Brain (organoid and tissue), 16 donors: ENCODE measurements at places on chromosomes 2 and 18.

DNA sequence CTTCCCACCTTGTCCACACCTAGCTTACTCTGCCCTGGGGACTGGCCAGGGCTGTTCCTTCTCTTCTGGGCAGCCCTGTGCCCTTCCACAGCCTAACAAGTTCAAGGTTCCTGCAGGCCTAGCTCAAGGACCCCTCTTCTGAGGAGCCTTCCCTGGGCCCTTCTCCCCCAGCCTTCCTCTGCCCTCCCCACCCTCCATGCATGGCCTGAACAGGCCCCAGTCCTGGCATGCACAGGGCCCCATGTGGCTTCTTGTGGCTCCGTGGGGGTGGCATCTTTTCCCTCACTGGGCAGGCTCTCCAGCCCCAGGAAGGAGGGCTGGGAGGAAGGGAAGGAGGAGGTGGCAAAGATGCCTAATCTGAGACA lies 162.9 kb downstream of the CELF4 start:
- no peak for DNase-seq

GRCh38 chr2:46375566-46376125 lies 78.4 kb downstream of the EPAS1 start:
- no peak for DNase-seq

DNA sequence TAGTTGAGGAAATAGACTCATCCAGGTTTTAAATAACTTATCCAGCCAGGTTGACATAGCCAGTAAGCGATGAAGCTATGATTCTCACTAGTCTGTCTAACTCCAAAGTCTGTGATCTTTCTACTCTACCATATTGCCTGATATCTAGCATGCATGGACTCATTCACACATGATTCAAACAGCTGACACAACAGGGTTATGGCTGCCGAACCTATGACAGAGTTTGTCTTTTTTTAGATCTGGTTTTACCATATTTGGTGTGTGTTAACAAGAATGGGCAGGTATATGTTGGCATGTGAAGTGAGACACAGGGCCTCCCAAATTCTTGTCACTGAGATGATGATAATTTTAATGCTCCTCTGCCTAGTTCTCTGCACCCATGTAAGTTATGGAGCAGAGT lies 210.6 kb downstream of the BABAM2 start:
- no peak for DNase-seq

GRCh38 chr2:172220121-172220520 lies 117.4 kb upstream of the DLX2 start:
- DNase-seq, result no peak

DNA sequence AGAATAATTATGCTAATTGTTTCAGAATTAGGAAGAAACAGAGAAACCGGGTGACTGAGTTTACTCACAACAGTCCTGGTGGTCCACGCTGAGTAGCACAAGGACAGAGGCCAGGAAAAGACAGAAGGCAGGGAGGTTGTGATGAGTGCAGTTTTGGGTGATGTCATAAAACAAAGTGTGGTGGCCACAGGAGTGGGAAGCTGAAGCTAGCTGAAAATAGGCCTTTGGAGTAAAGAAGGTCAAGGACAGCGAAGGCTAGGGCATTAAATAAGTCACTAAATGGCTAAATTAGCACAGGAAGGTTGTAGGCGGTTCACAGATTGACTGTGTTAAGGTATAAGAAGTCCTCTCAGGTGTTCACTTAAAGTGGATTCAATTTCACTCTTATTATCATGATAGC lies 120.9 kb upstream of the TTN start:
- no peak for DNase-seq

DNA sequence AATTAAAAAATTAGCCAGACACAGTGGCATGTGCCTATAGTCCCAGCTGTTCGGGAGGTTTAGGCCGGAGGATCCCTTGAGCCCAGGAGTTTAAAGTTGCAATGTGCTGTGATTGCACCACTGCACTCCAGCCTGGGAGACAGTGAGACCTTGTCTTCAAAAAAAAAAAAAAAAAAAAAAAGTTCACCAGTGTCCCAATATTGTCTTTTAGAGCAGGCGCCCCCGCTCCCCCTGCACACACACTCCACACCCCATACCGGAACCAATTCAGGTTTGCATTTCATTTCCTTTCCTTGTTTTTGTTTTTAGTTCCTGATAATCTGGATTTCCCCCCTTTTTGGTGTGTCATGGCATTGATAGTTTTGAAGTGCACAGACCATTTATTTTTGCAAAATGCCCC lies 10.4 kb downstream of the TMEM87B start:
- DNase-seq, result no peak

- no peak for DNase-seq
Measured at GRCh38 chr2:221969830-221970144, 329.0 kb downstream of the PAX3 start.

DNA sequence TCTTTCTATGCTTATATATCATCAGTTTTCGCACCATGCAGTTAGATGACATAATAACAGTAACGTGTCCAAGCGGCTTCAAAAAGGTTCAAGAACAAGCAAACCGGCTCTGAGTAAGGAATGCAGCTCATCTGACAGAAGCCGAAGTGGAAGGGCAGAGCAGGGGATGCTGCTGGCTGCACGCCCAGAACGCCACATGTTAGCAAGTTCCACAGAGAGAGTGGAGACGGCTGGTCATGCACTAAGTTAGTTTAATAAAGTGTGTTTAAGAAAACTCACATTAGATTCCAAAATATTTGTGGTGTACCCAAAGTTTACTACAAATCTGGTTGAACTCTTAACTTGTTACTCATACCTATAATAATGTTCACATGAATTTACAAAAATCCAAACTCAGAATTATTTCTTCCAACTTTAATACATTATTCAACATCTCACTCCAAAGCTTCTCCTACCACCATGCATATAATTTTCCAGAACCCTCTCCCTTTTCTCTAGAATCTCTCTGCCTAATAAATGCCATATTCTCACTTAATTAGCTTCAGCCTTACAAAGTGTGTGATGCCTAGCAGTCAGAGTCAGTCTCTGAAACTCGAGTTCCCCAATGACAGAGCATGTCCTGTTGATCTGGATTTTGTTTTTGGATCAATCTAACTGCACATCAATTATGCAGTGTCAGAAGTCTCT lies 170.0 kb downstream of the DNAH7 start:
- DNase-seq, result peak; percentile 94

DNA sequence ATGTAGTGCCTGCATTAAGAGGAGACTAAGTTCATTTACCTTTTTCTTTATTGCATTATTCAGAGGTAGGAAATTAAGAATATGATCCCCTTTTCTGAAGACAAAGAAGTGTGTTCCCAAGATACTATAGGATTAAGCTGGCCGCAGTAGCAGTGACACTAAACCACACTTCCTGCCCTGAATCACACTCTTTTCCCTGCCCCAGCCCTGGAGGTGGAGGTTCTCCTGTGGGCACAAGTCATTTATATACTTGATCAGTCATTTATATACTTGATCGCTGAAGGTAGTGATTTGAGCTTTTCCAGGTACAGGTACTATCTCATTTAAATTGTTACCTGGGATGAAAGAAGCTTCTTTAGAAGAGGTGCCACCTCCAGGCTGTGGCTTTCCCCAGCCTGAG lies 78.6 kb downstream of the ARMC9 start:
- DNase-seq, result no peak
